ENCODE measurements at places on chromosomes 16 and 17. TPM values are rescaled to one million over a fixed set of nuclear protein-coding genes. Genes with fewer than 3 reads are reported as not detected.

Gene CBFA2T3
- total RNA-seq, result 32.8 TPM

Gene TAT
- 6.7 TPM for total RNA-seq

Gene TMEM114
- not detected for total RNA-seq

- peaks cover 65% of the 10 kb centered on the region for H3K4me1 ChIP-seq
- H3K36me3 ChIP-seq, result no peaks in the 10 kb centered on the region
- H3K4me3 ChIP-seq, result no peak overlapping the region
- DNase-seq, result no peak
- no peaks in the 10 kb centered on the region for H3K27me3 ChIP-seq
Observed at GRCh38 chr16:53087101-53087500, 32.3 kb downstream of the CHD9 start.

Gene GSE1
- 120 TPM for total RNA-seq

GRCh38 chr16:50887500-50888298, 145.8 kb downstream of the CYLD start:
- H3K4me1 ChIP-seq, result no peaks in the 10 kb centered on the region
- peak; percentile 28 for DNase-seq
- no peak overlapping the region for H3K4me3 ChIP-seq
- no peak overlapping the region for H3K27ac ChIP-seq
- no peaks in the 10 kb centered on the region for H3K36me3 ChIP-seq

Gene FOXN1
- total RNA-seq, result not detected

- H3K4me3 ChIP-seq, result no peak overlapping the region
- H3K27ac ChIP-seq, result no peak overlapping the region
- no peaks in the 10 kb centered on the region for H3K4me1 ChIP-seq
- no peaks in the 10 kb centered on the region for H3K27me3 ChIP-seq
Observed at GRCh38 chr16:6177616-6178180, 1080.1 kb upstream of the EEF2KMT start.

Gene PRSS22
- not detected for total RNA-seq

All from ascending aorta (tissue), 2 donors.